Upper lobe of left lung (tissue), 6 donors: ENCODE measurements at places on chromosomes 7 and 10. TPM values are rescaled to one million over a fixed set of nuclear protein-coding genes. Genes with fewer than 3 reads are reported as not detected.

- no peaks in the 10 kb centered on the region for H3K27me3 ChIP-seq
- H3K4me1 ChIP-seq, result peaks cover 25% of the 10 kb centered on the region
- no peak overlapping the region for H3K27ac ChIP-seq
Observed at GRCh38 chr10:35470925-35471315, 134.2 kb upstream of the GJD4 start.

The FAM24B gene
- total RNA-seq, result 2.5 TPM

GRCh38 chr10:132646443-132647097 is 109.0 kb downstream of the INPP5A start:
- H3K36me3 ChIP-seq, result no peaks in the 10 kb centered on the region
- H3K27me3 ChIP-seq, result no peaks in the 10 kb centered on the region
- no peak overlapping the region for H3K4me3 ChIP-seq
- DNase-seq, result no peak
- H3K27ac ChIP-seq, result no peak overlapping the region

The SPAM1 gene
- not detected for total RNA-seq

- no peak overlapping the region for H3K4me3 ChIP-seq
- H3K27ac ChIP-seq, result no peak overlapping the region
- H3K4me1 ChIP-seq, result peaks cover 1% of the 10 kb centered on the region
- DNase-seq, result no peak
- no peaks in the 10 kb centered on the region for H3K36me3 ChIP-seq
Observed at GRCh38 chr7:64574540-64575099, 11.7 kb upstream of the ZNF680 start.
